ENCODE measurements at places on chromosomes 12 and 14.
A peak's percentile ranks its signal among the peaks of the same experiment; 100 is the strongest.

GRCh38 chr12:119885549-119885948 is 8.4 kb upstream of the CIT start:
- DNase-seq: no peak

DNA sequence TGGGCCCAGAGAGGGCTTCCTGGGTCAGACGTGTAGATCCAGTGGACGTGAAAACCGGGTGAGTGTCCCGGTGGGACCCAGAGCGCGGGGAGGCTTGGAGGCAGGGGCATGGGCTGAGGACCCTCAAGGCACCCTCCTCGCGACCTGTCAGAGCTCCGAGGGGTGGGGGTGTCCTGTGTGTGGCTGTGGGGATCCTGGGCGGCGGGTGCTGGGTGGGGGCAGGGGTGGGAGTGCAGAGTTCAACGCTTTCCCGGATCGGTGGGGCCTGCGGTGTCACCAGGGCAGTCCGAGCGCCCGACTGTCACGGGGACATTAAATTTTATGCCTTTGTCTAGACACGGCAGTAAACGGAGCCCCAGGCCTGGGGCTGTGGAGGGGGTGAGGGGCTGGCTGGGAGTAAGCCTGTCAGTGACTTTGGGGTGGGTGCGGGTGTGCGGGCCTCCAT is 1.0 kb downstream of the TMEM121 start:
- no peak for DNase-seq

GRCh38 chr14:68966872-68967301 is 12.2 kb downstream of the ACTN1 start:
- DNase-seq: no peak

- DNase-seq: no peak
These were observed 68.2 kb downstream of the KSR2 start for GRCh38 chr12:117900561-117900960.

DNA sequence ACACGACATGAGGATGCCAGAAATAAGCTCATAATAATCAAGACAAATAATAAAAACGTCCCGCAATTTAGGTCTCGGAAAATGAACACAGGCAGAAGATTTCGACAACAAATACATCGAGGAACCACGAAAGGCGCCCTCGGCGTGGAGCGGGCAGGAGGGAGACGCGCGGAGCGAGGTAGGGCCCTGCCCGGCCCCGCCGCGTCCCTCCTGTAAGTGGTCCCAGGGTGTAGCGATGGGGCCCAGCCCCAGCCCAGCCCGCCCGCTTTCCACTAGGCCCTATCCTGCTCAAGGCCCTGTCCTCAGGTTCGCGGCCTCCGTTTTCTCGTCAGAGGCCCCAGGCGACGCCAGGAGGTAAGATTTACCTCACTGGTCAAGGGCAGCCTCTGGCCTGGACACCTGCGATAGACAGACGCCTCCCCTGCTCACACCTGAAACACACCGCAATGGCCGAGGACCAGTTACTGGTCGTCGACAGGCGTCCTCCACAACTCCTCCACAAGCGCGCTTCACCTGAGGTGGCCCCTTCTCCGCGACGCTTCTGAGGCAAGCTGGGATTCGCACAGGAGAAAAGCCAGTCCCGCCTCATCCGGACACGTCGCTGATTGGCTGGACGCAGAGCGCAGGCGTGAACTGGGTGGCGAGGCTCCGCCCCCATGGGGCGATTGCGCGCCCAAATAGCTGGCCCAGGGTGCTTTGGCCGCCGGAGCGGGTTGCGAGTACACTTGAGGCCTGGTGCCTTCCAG is at the start of gene SYCP3:
Gene SYCP3, minus strand, starts transcription at position 543 of the 746 bp plus-strand sequence. CDS start 1,527 bp downstream, outside the sequence.
- no peak for DNase-seq

DNA sequence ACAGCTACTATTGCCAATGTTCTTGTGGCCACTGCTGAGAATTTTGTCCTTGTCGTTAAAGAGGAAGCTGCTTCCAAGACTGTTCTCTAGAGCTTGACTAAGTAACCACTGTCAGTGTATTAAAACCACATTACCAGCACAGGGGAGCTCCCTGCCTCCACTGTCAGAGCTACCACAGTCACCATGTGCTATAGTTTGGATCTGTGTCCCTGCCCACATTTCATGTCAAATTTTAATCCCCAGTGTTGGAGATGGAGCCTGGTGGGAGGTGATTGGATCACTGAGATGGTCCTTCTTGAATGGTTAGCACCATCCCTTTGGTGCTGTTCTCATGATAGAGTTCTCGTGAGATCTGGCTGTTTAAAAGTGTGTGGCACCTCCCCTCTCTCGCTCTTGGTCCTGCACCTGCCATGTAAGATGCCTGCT is 23.2 kb upstream of the RAP1B start:
- DNase-seq: peak; percentile 32

DNA sequence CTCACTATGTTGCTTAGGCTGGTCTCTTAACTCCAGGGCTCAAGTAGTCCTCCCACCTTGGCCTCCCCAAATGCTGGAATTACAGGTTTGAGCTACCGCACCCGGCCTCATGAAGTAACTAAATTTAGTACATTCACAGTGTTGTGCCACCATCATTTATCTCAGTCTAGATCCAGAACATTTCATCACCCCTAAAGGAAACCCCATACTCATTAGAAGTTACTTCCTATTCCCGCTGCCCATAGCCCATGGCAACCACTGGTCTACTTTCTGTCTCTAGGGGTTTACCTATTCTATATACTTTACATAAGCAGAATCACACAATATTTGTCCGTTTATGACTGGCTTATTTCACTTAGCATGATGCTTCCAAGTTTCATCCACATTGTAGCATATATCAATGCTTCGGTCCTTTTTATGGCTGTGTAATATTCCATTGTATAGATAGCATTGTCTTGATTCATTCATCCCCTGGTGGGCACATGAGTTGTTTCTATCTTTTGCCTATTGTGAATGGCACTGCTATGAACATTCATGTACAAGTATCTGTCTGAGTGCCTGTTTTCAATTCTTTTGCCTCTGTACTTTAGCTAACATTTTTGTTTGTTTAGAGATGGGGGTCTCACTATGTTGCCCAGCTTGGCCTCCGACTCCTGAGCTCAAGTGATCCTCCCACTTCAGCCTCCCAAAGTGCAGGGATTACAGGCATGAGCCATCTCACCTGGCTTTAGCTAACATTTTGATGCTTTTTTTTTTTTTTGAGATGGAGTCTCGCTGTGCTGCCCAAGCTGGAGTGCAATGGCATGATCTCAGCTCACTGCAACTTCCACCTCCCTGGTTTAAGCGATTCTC is 10.2 kb upstream of the SH2B3 start:
- no peak for DNase-seq

GRCh38 chr12:89062996-89063395 is 289.3 kb downstream of the DUSP6 start:
- no peak for DNase-seq

DNA sequence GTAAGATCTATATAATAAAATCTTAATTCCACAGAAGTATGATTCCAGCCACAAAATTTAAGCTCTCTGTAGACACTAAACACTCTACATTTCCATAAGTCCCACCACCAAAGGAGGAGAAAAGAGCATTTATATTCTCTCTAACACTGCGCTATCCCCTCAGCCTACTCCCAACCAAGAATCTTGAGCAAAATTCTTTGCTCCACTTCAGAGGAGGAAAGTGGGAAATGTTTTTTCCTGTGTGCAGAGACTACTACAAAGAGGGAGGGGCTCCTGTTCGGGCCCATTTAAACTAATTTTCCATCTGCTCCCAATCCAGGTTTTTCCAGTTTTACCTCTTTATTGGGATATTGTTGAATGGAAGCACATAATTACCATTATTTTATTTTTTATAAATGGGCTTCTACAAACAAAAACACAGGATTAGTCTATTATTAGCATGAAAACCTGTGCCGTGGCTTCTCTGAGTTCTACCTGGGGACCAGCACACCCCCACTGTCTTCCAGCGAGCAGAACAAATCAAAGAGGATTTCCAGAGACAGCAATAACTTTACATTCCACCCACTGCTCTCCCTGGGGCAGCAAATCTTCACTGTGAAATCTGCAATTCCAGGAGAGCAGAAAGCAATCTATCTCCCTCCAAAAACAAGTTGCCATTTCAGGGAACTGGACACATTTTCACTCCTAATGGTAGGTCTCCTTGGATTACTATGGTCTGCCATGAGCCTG is 174.0 kb downstream of the DAD1 start:
- no peak for DNase-seq

- no peak for DNase-seq
These were observed 293.6 kb downstream of the NELL2 start for GRCh38 chr12:44582521-44582920.

GRCh38 chr14:94119071-94119470 is 8.5 kb downstream of the IFI27 start:
- DNase-seq: no peak

- no peak for DNase-seq
These were observed 192.0 kb upstream of the HMGA2 start for GRCh38 chr12:65632131-65632855.

DNA sequence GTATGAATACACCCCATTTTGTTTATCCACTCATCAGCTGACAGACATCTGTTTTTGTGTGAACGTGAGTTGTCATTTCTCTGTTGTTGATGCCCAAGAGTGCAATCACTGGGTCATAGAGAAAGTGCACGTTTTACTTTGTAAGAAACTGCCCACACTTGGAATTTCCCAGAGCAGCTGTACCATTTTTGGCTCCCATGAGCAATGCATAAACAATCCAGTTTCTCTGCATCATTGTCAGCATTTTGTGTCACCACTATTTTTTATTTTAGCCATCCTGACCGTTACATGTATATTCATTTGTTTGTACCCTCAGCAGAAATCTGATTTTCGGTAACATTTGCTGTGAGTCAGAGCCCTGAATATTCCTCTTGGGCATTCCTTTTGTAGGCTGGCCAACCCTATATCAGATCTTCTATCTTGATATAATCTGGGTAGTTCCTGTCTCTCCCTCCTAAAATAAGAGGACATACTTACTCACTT is 62.7 kb downstream of the RBM19 start:
- no peak for DNase-seq

GRCh38 chr12:74614426-74614825 is 76.8 kb downstream of the ATXN7L3B start:
- no peak for DNase-seq

DNA sequence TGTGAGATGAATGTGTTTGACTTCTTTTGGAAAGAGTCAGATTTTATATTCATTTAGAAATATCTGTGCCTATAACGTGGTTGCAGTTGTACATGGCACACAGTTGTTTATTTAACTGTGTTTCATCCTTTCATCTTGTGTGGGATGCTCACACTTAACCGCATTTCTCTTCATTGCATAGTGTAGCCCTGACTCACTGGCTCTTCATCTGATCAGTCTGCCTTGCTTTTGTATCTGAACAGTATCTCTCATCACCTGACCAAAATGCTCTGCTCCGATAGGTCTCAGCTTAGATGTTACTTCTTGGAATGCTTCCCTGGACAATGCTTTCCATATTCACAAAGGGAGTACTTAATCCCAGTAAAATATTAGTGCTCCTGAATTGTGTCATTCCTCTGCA is 83.4 kb downstream of the PDE3A start:
- DNase-seq: no peak

Measured in CD4-positive, alpha-beta T cell treated with Interleukin-6 at 100 ng/mL for 8 hours (primary cell).